ENCODE measurements at places on chromosomes 4 and X.

DNA sequence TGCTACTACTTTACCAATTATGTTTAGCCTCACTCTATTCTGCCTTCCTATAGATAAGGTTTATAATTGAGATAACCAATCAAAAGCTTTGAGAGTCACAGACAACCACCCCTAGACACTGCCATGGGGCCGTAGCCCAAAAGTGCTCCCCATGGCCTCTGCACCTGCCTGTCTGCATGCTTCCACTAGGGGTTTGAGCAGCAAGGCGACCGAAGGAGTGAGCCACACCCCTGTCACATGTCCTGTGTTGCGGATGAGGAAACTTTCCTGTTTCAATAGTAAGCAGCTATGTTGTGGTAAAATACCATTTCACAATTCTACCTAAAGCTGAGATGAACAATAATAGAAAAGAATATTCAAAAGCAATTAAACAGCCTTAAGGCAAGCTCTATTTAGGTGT is 856.0 kb upstream of the FRG1 start:
- no peak for DNase-seq

GRCh38 chrX:19540076-19540475 is 24.8 kb upstream of the MAP3K15 start:
- no peak for DNase-seq

DNA sequence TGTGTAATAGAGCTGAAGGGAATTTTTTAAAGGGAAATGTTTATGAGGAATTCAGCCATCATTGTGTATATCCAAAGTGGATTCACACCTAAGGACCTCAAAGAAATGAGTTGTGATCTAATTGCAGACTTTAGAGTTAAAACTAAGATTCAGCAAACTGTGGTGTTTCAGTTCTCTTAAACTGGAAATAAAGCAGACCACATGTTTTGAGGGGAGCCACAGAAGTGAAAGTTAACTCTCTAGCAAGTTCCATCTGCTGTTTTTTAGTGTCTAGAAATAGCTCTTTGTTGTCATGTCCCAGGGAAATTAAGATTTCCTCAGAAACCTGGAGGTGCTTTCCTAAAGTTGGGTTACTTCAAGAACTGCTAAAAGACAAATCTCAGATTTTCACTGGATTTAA is 97.3 kb upstream of the DDX3X start:
- DNase-seq, result no peak

GRCh38 chr4:106316773-106317409 is 541 bp downstream of the AIMP1 start:
- no peak for DNase-seq

GRCh38 chr4:64715741-64716140 is 306.5 kb upstream of the TECRL start:
- DNase-seq, result no peak

- DNase-seq, result no peak
Observed at GRCh38 chr4:158353541-158354304, 143.4 kb downstream of the TMEM144 start.

DNA sequence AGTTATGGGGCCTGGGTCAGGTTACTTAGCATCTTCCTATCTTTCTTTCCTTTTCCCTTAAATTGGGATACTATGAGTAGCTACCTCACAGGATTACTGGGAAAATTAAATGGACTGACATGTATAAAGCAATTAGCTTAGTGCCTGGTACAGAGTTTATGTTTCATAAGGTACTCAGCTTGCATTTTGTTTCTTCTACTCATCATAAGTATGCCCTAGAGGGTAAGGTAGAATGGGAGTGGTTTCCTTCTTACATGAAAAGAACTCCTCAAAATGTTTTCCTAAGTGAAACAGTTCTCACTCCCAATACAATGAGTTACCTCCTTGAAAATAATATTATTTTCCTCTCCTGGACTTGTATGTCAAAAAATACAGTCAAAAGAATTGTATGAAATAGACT is 75.7 kb downstream of the NPFFR2 start:
- no peak for DNase-seq

DNA sequence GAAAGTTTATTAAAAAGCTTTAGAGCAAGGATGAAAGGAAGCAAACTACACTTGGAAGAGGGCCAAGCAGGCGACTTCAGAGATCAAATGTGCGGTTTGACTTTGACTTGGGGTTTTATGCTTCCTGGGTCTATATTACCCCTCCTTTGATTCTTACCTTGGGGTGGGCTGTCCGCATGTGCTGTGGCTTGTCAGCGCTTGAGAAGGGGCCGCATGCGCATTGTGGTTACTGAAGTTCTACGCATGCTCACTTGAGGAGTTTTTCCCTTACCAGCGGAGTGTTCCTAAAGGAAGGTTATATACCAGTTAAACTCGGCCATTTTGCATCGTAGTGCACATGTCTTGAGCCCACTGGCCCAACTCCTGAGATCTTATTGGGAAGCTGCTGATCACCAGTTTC is 9.9 kb downstream of the ZNF157 start:
- no peak for DNase-seq

DNA sequence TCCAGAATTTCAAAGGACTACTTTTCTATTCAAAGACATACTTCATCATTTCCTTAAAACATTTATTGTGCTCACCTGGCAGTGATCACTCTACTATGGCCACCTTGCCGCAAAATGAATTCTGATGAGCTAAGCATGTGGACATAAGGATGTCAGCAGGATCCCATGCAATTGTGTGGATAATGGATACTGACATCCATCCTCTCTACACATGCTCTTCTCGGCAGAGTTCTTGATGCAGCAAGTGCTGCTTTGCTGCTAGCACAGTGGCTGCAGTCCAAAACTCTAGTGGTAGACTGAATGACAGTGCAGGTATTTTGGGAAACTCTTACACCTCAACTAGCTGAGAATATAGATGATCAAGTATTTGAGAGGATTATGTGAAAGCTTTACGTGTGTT is 168.0 kb downstream of the BANK1 start:
- DNase-seq, result no peak

DNA sequence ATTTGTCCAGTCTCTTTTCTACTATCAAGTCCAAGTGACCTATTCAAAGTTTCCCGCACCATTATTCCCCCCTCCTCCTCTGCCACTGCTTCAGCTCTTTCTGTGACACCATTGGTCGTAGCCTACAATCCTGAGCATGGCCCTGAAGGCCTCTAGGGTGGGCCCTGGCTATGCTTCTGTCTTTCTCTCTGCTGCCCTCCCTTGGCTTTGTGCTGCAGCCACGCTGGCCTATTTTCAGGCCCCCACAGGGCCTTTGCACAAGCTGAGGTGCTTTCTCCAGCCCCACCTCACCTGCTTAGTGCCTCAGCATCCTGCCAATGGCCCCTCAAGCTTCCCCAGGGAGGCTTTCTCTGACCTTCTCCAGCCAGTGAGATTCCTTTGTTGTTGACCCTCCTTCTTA is 156.5 kb downstream of the NHS start:
- no peak for DNase-seq

DNA sequence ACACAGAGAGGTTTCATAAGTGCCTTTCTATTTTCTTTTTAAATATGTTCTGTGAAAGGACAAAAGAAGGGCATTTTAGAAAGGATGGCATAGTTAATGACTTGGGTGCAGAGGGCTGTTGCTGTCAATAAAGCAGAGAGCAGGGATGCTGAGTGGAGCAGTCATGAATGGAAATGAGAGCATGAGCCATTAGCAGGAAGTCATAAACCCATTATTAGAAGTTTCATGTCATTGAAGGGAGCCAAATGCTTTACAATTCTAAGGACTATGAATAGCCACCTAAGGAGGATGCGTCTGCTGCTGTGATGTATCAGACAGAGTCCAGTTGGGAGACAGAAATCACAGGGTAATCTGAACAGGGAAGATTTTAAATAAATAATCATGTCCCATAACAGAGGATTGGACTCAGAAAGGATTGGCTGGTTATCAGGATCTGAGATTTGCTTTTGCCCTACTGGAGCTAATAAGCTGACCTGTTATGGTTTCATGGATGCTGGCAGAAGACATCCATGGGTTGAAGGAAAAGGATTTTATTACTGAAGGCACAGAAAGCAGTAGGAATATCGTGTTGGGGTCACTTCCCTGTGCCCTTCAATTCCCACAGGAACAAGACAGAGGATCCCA is 47.5 kb upstream of the WDR19 start:
- no peak for DNase-seq

- no peak for DNase-seq
Observed at GRCh38 chr4:113971706-113972360, 7.6 kb downstream of the ARSJ start.

DNA sequence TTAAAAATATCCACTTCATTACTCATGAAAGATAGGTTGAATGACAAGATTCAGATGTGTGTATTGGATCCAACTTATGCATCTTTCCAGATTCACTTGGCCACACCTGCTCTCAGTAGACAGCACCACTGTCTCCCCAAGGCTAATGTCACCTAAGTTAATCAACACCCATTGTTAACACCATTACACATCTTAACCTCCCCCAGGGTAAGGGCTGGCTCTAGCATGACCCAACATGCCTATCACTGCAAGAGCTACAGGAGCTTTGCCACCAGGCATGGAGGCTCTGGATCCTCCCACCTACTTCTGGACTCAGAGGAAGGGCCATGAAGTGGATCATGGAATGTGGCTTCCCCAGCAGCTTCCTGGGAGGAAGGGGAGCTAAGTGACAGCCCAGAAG is 32.8 kb upstream of the LSM6 start:
- DNase-seq, result no peak

- no peak for DNase-seq
Observed at GRCh38 chr4:152961014-152961772, 25.1 kb downstream of the FHDC1 start.

DNA sequence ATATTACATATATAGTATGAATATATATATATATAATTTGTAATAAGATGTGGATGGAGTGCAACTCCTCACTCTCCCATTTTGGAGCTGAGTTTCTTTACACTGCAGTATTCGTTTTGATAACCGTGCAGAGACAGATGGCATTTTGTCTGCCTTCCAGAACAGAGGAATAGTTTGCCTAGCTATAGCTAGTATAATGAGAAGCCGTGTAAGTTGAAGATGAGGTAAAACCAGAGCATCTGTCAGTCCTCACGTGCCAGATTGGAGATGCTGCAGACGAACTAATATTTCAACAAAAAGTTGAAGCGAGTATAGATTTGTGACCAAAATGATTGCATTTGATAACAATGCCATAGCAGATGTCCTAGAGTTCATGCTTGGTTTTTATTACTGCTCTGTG is 180.6 kb downstream of the FMR1NB start:
- no peak for DNase-seq

GRCh38 chrX:32525234-32525633 is 686.1 kb downstream of the DMD start:
- no peak for DNase-seq

DNA sequence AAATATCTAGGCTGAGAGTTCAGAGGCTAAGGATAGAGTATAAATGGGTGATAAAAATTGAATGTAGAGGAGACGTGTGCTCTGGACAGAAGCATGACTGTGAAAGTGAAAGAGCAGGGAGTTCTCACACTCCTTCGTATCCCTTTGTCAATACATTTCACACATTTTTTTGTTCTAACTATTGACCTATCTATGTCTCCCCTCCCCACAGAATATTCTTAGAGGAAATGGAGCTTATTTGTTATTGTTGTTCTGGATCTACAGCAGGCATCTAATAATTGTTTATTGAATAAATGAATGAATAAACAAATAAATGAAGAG is 57.6 kb downstream of the ENPEP start:
- DNase-seq, result no peak

GRCh38 chr4:61992351-61992750 is 792.2 kb downstream of the ADGRL3 start:
- DNase-seq, result no peak

- DNase-seq, result no peak
Observed at GRCh38 chr4:41374490-41374889, 117.8 kb downstream of the UCHL1 start.

DNA sequence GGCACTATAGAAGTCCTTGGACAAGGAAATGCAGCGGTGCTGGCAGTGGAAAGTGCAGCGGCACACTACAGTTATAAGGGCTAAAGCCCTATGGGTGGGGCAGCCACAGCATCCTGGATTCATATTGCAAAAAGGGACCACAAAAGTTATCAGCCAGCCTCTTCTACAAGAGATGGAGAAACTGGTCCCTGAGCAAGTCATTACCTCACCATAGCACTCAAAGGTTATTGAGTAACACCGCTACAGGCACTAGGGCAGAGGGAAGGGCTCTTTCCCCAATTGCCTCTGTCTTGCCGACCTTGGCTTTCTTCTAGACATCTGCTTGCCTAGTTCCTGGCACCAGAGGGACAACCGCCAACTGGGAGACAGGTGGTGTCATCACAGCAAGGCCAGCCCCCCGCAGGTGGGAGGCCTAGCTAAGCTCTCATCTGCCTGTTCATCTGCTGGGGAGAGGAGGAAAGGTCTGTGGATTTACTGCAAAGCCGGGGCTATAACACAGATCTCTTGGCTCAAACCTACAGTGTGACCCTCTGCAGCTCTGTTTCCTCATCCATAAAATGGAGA is 600.0 kb downstream of the BCOR start:
- no peak for DNase-seq

DNA sequence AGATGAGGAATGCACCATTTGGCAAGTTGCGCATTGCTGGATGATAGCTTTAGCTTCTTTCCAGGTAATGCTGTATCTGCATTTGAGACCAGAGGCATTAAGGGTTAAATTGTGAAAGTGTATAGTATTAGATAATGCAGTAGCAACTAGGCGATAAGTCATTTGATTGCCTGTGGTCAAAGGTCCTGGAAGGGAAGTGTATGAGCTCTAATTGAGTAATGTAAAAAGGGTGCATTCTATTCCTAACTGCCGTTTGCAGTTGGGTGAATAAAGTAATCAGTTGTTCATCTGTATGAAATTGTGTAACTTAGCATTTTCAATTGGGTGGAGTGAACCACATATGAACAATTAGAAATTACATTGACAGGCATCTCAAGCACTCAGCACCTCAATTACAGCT is 54.5 kb upstream of the WDR1 start:
- no peak for DNase-seq
